ENCODE measurements at places on chromosomes 5 and 9.

DNA sequence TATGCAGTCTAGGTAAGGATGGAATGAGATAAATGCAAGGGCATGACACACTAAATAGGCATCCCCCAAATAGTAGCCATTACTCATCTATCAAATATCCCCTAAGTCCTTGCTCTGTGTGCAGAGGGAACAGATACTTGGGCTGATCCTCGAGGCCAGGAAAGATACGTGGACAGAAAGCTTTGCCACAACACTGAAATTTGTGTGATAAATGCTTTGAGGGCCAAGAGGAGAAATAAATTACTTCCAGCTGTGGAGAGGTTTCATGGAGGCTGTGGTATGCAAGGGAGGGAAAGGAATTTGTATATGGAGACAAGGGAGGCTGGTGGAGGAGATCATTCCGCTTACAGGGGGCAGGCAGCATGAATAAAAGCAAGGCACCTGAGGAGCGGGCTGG, 18.5 kb downstream of the ATOX1 start:
- no peak for DNase-seq

DNA sequence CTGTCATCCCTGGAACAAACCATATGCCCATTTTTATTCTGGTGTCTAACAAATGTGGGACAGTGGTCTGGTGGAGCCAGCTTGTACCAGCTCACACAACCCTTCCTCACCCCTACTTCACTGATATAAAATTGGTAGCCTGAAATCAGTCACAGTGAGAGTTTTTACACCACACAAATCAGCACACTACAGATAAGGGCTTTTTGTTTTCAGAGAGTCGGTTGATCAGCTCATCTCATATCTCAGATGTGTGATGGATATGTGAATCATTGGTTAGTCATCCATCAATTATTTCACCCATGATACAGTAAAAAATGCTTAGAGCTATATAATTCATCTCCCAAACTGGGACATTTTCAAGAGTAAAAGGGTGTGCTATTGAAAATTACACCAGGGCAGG, 529.2 kb downstream of the EBF1 start:
- no peak for DNase-seq

GRCh38 chr5:58462154-58462553, 2.3 kb upstream of the PLK2 start:
- DNase-seq, result no peak

DNA sequence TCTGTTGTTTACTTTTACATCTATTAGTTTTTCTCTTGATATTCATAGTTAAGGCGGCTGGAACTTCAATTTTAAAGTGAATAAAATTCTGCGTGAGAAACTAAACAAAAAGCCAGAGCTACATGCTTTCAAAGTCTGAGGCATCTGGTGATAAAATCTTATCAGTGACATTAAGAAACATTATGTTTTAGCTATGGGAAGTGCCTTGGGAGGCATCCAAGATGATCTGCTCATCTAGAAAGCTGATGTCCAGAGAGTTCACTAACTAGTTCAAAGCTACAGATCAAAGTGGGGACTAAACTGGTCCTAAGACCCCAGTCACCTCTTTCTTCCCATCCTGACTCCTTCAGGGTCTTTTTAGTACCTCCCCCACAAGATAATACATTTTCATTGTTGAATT, 37.2 kb downstream of the MRPS27 start:
- DNase-seq, result no peak

GRCh38 chr5:178131446-178131996, 707 bp downstream of the RMND5B start:
- no peak for DNase-seq

DNA sequence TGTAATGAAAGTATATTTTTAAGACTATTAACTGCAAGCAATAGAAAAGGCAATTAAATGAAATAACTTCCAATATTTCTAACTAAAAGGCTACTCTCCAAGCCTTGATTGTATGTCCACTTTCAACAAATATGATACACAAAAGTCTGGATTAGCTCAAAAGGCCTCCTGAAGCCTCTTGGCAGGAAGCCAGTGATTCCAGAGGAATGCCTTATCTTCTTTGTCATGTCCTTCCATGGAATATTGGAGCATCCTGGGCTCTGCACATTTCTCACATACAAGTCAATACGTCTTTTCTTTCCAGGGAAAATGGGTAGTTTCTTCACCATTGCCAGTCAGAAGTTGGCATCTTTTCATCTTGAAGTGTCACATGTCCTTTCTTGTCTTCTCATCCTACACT, 357.8 kb downstream of the KDM4C start:
- no peak for DNase-seq

DNA sequence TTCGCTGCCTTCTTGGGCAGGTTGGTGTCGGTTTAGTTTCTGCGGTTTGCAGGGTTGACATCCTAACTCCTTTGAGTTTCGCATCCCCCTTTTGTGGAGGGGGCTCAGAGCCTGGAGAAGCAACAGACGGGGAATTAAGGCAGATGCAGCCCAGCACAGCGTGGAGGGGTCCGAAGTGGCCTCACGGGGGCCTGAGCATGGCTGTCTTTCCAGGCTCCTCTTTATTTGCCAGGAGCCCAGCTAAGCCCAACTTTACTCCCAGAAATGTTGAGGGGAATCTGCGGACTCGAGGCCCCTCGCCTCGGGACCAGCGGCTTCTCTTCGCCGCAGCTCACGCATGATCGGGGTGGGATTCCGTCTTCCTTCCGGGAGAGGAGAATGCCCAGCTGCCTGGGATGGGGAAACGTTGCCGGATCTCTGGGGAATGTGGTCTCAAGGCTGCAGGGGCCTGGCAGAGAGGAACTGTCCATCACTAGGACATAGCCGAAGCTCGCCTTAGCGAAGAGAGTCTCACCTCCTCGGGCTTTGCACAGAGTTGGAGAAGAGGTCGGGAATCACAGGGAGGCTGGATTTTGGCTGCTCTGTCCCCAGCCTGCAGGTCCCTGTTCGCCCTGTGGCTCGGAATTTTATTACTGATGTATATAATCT, 1.3 kb downstream of the RAI14 start:
- DNase-seq, result no peak

DNA sequence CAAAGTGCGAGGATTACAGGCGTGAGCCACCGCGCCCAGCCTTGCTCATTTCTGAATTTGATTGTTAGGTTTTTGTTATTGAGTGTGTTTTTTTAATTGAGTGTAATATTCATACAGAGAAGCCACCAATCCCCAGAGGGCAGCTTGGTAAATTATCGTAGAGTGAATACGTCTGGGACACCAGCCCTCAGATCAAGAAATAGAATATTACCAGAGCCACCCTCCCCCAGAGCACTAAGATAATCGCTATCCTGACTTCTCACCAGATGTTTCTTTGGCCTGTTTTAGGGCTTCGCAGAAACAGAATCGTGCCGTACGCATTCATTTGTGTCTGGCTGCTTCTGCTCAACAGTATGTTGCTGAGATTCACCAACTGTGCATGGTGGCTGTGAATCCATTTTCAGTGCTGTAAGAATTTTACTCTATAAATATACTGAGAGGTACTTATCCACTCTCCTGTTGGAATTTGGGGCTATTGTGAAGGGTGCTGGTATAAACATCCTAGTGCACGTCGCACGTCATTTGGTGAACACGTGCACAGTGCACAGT, 37.8 kb upstream of the RUFY1 start:
- no peak for DNase-seq

GRCh38 chr5:127228540-127229184, 61.9 kb upstream of the MEGF10 start:
- DNase-seq, result no peak

GRCh38 chr5:97209343-97209742, 26.3 kb upstream of the RIOK2 start:
- DNase-seq, result no peak

DNA sequence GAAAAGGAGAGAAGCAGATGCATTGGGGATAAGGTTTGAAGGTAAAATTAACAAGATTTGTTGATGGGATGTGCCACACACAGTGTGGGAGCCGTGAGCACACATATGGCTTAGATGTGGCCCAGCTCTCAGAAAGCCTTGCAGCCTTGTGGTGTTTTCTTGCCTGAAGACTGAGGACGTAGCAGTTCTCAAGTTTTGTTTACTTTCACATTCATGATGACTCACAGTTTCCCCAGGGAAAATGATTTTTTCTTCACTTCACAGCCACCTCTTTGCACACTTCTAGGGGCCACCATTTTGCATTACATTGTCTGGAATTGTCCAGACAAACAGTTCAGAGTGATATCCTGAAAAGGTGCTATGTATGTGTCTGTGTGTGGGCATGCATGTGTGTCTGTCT, 126.2 kb downstream of the BASP1 start:
- no peak for DNase-seq

All from stimulated activated CD8-positive, alpha-beta memory T cell treated with anti-CD3 and anti-CD28 coated beads, Interleukin-2, amount 100 ng/mL, for 1 hour (primary cell).